Stimulated activated CD8-positive, alpha-beta memory T cell treated with anti-CD3 and anti-CD28 coated beads, Interleukin-4, amount 100 ng/mL, for 4 hours (primary cell): ENCODE measurements at places on chromosomes 6 and 20.

- no peak for DNase-seq
Observed at GRCh38 chr6:150286912-150287311, 81.9 kb upstream of the IYD start.

DNA sequence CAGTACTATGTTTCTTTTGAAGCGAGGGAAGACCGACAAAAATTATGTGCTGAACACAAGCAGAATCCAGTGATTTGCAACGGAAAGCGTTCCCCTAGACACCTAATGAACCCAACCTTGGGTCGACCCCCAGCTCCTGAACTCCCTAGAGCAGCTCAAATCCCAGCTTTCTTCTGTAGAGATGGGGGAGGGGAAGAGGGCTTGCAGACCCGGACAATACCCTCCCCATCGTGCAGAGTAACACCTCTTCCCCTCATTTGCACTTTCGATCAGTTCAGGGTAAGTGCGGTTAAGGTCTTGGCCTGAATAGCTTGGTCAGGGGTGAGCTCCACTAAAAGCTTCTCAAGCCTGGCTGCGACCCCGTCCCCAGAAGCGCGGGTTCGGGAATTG, 404 bp downstream of the CEP162 start:
- DNase-seq, result no peak

DNA sequence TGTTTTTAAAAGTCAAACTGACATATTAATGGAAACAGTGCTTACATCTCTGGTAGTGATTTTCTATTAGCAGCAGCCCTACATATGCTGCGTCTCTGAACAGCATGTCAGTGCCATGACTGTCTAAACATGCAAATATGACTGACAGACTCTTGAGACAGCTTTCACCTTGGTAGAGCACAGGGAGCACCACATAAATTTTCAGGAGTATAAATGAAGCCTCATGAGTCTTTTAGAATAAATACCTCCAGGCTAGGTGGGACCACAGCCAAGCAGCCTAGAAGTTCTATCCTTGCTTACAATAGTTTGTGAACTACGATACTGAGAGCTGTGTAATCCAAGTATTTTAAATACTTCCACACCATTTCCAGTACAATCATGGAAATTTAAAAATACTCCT, 410.7 kb upstream of the RUNX2 start:
- DNase-seq, result no peak

GRCh38 chr20:17928633-17929311, 39.8 kb downstream of the SNX5 start:
- no peak for DNase-seq

DNA sequence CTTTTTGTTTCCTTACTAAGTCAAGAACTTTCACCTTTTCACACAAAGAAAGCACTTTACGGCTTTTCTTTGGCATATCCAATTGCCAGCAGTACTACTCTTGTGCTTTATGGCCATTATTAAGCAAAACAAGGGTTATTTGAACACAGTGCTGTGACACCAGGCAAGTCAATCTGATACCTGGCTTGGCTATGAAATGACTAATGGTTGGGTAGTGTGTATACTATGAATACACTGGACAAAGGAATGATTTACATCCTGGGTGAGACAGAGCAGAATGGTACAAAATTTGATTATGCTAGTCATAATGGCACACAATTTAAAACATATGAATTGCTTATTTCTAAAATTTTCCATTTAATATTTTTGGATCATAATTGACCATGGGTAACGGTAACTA, 22.1 kb upstream of the ADGRF1 start:
- no peak for DNase-seq

GRCh38 chr6:90184334-90185298, 112.0 kb downstream of the BACH2 start:
- DNase-seq, result no peak

GRCh38 chr6:133595111-133595761, 293.7 kb upstream of the TCF21 start:
- no peak for DNase-seq

DNA sequence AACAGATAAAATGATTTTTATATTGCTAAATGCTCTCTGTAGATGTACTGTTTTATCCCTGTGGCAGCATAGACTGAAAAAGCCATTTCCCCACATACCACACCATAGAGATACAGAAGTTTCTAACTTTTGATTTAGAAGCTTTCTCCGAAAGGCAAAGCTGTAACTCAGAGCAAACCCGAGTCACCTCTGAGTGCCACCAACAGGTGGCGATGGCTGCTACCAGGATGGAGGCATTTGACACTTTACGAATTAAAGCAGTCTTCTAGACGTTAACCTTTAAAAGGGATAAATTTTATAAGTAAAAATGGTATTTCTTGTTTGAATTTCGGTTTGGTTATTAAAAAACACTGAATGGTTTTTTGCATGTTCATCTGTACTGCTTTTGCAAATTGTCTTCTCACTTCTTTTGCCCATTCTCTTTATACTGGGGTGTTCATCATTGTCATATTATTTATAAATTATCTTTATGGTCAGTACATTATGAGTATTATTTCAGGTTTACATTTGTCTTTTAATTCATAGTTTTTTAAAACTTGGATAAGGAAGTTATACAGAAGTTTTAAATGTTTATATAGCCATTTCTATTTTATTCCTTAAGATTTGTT, 201.0 kb upstream of the CEP162 start:
- no peak for DNase-seq

DNA sequence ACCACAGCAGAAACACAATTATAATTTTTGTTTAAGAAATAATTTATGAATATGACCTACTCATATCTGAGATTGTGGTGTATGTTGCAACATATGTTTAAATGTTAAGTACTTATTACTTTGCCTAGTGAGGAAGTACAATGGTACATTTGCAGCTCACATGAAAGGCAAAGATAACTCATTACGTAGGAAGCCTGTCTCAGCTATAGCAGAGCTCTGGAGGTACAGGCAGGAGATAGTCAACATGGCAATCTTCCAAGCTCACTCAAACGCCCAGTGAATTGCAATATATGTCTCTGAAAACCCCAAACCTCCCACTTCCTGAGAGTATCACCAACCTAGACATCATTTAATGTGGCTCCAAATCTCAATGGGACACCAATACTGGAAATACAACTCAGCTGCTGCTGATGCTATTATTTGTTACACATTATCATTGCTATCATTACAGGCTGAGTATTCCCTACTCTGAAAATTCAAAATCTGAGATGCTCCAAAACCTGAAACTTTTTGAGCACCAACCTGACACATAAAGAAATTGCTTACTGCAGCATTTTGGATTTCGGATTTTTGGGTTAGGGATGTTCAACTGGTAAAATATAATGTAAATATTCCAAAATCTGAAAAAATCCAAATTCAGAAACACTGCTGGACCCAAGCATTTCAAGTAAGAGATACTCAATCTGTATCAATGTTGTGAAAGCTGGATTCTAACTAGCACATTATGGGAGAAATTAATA, 25.1 kb upstream of the GSTA4 start:
- no peak for DNase-seq

- DNase-seq, result no peak
Observed at GRCh38 chr6:39104528-39104927, 10.5 kb downstream of the SAYSD1 start.

DNA sequence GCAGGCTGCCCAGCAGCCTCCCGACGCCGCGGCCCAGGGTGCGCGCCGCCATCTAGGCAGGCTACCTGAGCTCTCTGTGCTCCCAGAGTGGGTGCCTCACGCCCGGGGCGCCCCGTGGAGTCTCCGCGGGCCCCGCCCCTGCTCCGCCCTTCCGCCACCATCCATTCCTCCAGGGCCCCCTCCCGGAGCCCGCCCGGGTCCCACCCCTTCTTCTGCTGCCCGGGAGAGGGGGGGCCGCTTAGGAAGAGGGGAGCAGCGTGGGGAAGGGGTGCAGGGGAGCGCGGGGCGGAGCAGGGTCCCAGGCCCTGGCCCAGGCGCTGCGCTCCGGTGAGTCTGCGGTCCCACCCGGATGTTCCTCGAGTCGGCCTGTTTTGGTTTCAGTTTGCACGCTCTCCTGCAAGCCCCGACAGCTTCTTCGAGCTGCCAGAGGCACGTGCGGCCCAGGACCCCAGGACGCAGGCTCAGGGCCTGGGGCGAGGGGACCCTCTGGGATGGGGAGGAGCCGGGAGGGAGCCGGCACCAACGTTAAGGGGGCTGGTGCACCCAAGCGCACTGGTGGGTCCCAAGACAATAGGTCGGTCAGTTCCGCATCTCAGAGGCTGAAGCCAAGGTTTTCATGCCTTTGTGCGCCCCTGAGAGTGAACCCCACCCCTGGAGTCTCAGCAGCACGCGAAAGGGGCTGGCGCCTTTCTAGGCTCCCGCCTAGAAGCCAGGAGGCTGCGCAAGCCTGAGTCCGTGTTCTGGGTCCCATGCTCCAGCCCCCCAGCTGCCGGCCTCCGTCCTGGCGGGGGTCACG, at the start of gene ACSS1:
Gene ACSS1 (minus strand): TSS at position 89 of the 796 bp plus-strand sequence. CDS start 37 bp downstream, at position 52.
- peak; percentile 55 for DNase-seq

DNA sequence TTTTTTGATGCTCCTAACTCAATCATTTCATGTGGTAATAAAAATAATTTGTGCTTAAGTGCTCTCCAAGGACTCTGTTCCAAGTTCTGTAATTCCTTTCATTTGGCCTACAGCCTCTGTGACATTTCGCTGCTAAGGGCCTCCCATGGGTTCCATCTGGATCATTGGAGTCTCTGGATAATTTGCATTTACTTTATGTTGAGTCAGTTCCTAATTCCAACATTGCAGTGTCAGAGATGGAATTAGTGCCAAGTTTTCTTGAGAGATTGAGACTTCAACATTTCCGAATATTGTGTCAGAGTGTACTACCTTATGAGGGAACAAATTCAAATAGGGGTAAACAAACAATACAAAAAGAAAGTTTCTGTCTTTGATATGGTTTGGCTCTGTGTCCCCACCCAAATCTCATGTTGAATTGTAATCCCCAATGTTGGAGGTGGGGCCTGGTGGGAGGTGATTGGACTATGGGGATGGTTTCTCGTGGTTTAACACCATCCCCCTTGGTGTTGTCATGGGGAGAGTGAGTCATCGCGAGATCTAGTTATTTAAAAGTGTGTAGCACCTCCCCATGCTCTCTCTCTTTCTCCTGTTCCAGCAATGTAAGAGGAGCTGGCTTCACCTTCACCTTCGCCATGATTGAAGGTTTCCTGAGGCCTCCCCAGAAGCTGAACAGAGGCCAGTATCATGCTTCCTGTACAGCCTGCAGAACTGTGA, 244.1 kb upstream of the TBX18 start:
- DNase-seq, result no peak

DNA sequence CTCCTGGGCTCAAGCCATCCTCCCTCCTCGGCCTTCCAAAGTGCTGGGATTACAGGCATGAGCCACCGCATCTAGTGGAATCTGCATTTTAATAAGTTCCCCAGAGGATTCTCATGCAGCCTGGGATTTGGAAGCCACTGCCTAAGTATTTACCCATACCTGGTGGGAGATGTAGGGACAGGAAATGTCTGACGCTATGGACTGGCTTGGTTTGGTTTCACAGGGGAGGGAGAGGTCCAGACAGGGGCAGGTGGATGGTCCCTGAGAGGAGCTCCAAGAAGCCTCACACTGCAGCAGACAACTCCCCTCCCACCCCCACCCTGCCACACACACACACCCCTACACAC, 4.4 kb downstream of the VSTM2L start:
- DNase-seq, result no peak

GRCh38 chr6:158863646-158864045, 44.5 kb upstream of the EZR start:
- no peak for DNase-seq

- DNase-seq, result no peak
Observed at GRCh38 chr6:167400482-167401138, 75.7 kb downstream of the TTLL2 start.

GRCh38 chr6:162395181-162395580, 332.4 kb downstream of the PRKN start:
- no peak for DNase-seq

GRCh38 chr20:58986286-58986967, 5.4 kb downstream of the NELFCD start:
- DNase-seq, result no peak

DNA sequence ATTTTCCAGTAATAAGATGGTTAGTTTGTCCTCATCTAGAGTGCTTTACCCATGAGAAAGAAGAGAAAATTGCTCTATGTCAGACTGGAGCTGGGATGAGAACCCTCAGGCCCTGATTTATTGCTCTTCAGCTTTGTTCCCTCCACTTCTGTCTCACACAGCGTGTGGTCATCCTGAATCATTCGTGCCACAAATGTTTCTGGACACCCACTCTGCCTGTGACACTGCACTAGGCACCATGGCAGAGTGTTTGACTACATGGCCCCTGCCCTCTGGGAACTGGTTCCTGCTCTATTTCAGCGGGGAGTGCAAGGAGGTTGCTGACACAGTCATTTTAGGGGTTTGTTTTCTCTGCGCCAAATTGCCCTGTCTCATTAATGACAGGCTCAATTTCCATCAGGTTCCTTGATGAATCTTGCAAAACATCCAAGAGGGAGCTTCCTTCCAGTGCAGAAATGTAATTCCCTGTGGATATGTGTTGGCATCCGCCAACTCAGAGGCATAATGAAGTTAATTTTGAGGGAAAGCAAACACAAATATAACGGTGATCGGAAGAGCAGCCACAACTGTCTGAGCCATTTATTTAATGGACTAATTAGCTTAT, 207.5 kb downstream of the CLIC5 start:
- DNase-seq, result no peak

GRCh38 chr6:27471365-27472115, 1.4 kb downstream of the ZNF184 start:
- no peak for DNase-seq
